Fibroblast of pulmonary artery (primary cell): ENCODE measurements at places on chromosomes 3 and 15.

DNA sequence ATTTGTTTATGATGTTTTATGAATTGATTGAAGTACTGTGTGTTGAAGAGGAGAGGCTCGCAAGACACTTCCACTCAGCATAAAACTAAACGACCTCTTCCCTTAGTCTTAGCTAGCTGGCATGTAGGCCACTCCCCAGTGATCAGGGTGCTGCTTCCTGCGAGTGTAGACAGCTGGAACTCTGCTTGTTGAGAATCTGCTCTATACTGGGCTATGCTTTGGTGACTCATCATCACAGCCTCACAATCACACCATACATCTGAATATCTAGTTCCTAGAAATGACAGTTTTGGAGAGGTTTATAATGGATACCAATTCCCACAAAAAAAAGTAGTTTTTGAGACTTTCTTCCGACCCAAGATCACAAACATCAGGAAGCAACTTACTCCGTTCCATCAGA lies 1.5 kb upstream of the SLC24A5 start:
- DNase-seq: no peak

DNA sequence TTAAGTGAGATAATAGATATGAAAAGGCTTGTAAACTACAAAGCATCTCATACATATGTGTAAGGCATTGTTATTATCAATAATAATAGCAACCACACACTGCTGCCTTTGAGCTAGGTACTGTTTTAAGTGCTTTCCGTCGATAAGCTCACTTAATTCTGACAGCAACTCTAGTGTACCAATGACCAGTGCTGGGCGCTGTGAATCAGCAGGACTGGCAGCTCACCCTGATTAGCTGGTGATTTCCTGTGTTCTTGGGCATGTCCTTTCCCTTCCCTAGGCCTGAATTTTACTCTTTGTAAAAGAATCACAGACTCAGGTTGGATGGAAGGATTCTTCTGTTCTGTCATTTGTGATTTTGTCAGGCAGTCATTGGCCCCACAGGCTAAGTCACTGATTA lies 215.6 kb downstream of the LPP start:
- DNase-seq: no peak

DNA sequence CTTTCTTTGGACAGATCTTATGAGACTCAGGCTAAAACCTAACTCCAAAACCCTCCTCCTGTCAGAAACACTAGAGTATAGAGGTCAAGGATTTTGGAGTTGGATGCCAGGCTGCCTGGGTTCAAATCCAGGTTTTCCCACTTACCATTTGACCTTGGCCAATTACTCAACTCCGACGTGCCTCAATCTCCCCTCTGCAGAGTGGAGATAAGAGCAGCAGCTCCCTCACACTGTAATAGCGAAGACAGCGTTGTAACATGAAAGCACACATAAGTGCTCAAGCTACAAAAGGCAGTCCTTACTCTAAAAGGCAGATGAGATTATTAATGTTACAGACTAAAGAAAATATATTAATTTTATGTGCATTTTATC lies 90.1 kb downstream of the IGF2BP2 start:
- DNase-seq: no peak

- peak; percentile 76 for DNase-seq
These were observed 170.4 kb downstream of the KLHL25 start for GRCh38 chr15:85624291-85624801.

- DNase-seq: no peak
These were observed 28.8 kb downstream of the CDIN1 start for GRCh38 chr15:36608180-36608579.
